Hypothalamus (tissue), 51 donors: ENCODE measurements at places on chromosomes 4 and X.
A peak's percentile ranks its signal among the peaks of the same experiment; 100 is the strongest.

- DNase-seq, result no peak
Observed at GRCh38 chrX:32084757-32085156, 1012.9 kb upstream of the FTHL17 start.

GRCh38 chr4:2982012-2982411 is 18.6 kb downstream of the GRK4 start:
- DNase-seq, result no peak

- no peak for DNase-seq
Observed at GRCh38 chr4:81786063-81786763, 314.5 kb upstream of the RASGEF1B start.

GRCh38 chr4:15476396-15476795 is 6.7 kb downstream of the CC2D2A start:
- DNase-seq, result no peak

- no peak for DNase-seq
Observed at GRCh38 chrX:136146614-136147314, 569 bp upstream of the FHL1 start.

- no peak for DNase-seq
Observed at GRCh38 chrX:111041018-111041462, 55.0 kb upstream of the PAK3 start.

DNA sequence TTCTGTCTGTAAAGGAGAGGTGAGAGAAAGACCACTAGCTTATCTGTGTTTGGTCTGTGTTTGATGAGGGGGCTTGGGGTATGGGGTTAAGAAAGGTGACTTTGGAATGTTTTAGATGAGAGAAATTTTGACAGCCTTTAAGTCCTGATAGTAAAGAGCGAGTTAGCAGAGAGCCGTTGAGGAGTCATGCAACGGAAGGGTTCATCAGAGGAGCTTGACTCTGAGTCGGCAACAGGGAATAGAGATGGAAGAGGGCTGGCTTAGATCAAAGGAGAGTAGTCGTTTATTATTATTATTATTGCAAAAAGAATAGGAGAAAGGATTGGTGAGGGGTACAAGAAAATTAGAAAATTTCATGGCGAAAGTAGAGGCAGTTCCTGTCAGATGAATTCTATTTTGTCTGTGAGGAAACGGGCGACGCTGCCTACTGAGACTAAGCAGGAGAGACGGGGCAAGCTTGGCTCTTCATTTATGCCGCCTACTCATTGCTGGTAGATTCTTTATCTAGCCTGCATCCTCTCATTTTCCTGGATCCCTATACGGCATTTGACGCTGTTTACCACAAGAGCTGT is 473 bp upstream of the VAMP7 start:
- no peak for DNase-seq

GRCh38 chr4:151314479-151314878 is 10.9 kb downstream of the SH3D19 start:
- DNase-seq, result no peak

DNA sequence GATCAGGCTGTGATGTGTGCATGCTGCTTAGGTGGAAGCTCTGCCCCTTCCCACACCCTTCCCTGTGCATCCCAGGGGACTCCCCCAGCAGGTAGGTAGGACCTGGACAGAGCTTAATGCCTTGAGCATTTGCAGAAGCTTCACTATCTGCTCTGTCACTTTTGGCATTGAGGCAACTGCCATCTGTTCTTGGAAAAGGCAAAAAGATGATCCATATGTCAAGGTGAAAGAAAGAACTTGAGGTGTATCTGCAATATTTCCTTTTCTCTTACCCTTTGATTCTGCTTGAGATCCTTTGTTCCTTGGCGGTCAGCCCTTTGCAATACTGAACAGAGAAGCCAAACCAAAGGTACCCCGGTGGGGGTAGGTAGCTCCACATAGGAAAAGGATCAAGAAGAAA is 37.1 kb upstream of the TBC1D9 start:
- DNase-seq, result no peak

- no peak for DNase-seq
Observed at GRCh38 chr4:110034026-110034393, 121.3 kb downstream of the EGF start.

GRCh38 chrX:142068365-142068764 is 136.7 kb downstream of the MAGEC2 start:
- DNase-seq, result no peak

GRCh38 chrX:110310896-110311295 is 7.0 kb downstream of the AMMECR1 start:
- DNase-seq, result no peak

DNA sequence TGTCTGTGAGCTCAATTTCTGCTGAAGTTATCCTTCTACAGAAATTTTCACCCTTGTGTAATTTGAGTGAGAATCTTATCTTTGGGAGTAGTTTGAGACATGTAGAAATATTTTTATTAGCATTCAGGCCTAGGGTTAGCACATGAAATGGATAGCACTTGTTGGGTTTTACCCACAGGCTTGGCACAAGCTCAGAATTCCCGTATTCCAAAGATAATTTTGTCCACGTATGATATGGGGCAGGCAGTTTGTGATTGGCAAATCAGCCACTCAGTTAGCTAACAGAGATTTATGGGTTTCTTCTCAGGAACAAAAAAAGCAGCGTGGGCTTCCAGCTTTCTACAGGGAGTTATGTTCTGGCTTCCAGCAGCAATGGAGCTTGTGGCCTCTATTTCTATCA is 117.9 kb upstream of the DCAF8L1 start:
- no peak for DNase-seq

DNA sequence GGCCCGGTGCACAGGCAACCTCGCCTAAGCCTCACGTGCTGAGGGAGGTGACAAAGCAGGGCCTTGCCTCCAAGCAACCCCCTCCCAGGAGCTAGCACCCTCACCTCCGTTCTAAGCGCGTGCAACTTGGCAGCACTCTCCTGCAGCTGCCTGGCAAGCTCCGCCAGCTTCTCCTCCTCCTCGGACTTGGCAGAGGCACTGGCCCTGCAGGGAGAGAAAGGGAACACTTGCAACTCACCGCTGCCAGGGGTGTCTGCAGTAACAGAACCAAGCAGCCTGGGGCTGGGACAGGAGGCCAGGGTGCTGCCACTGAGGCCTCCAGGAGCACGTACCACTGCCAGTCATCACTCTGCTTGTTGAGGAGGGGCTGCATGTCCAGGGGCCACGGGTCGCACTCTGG is 10.3 kb upstream of the TREX2 start:
- no peak for DNase-seq

DNA sequence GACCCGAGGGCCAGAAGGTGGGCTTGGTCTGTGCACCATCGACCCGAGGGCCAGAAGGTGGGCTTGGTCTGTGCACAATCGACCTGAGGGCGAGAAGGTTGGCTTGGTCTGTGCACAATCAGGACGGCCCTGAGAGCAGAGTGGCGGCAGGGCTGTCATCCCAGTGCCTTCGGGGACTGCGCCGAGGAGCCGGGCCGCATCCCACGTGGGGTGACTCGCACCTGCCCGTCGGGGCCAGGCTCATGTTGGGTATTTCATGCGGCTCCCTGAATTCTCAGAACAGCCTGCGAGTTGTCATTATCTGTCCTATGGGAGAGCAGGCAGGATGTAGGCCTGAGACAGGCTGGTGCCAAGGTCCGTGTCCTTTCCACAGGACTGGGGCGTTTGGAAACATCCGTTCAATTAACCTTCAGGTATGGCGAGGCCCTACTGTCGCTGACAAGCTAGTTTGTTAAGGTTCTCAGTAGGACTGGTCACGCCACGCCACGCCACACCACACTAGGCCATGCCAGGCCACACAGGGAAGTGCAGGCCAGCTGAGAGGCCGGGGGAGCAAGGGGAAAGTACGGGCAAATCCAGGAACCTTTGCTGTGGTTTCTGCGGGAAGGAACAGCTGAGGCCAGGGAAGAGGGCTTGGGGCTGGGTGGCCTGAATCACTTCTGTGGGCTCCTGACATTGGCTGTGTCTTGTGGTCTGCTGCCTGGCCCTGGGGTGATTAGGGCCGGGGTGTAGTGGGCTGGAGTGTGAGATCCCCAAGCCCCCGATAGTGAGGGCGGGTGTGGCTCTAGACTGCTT is 182.9 kb downstream of the AFAP1 start:
- no peak for DNase-seq

- peak; percentile 5 for DNase-seq
Observed at GRCh38 chr4:140790765-140791164, 34.6 kb upstream of the TBC1D9 start.

GRCh38 chr4:89572224-89572858 is 264.6 kb downstream of the SNCA start:
- no peak for DNase-seq

DNA sequence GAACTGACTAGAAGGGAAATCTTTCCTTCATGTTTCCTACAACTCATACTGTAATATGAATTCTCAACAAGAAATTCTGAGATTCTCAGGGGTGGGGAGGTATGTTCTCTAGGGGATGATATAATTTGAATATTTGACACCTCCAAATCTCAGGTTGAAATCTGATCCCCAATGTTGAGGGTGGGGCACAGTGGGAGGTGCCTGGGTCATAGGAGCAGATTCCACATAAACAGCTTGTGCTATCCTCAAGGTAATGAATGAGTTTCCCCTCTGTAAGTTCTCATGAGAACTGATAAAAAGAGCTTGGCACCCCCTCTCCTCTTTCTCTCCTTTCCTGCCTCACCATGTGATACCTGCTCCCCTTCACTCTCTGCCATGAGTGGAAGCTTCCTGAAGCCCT is 21.5 kb downstream of the FBXW7 start:
- DNase-seq, result no peak

GRCh38 chr4:168099195-168099594 is 6.9 kb downstream of the ANXA10 start:
- no peak for DNase-seq

DNA sequence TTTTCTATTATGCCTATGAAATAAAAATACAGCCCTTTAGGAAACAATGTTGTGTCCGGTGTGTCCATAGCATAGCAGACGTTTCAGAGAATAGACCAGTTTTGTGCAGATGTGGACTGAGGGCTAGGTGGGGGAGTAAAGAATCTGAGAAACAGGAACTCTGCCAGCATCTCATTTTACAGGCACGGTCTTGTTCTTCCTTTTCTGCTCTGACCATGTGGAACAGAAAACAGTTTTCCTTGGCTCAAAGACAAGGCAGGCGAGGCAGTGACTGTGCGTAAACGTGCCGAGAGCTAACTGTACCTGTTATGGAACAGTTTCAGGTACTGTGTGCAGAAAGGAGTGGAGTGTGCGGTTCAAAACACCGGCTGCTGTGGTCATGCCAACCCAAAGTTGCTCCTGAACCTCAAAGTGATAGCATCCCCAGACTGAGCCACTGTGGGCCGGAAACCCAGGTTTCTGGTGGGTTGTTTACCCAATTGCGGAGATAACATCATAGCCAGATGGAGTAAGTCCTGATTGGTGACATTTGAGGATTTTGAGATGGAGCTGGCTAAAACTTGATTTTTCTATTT is 20.2 kb downstream of the CNGA2 start:
- DNase-seq, result no peak

DNA sequence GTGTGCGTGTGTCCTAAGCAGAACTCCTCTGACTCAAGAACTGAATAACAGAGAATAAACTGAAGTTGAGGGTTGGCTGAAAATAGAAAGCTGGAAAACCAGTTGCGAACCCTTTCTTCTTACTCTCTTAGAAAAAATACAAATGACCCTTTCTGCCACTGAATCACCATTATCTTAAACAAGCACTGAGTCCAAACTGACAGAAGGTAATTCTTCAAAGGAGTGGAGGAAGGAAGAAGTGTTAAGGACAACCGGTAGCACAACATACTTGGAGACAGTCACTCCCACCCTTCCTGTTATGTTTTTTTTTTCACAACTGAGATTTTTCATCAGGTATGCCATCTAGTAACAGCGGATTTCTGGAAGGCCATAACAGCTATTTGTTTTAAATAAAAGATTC is 38.1 kb downstream of the HELQ start:
- no peak for DNase-seq

DNA sequence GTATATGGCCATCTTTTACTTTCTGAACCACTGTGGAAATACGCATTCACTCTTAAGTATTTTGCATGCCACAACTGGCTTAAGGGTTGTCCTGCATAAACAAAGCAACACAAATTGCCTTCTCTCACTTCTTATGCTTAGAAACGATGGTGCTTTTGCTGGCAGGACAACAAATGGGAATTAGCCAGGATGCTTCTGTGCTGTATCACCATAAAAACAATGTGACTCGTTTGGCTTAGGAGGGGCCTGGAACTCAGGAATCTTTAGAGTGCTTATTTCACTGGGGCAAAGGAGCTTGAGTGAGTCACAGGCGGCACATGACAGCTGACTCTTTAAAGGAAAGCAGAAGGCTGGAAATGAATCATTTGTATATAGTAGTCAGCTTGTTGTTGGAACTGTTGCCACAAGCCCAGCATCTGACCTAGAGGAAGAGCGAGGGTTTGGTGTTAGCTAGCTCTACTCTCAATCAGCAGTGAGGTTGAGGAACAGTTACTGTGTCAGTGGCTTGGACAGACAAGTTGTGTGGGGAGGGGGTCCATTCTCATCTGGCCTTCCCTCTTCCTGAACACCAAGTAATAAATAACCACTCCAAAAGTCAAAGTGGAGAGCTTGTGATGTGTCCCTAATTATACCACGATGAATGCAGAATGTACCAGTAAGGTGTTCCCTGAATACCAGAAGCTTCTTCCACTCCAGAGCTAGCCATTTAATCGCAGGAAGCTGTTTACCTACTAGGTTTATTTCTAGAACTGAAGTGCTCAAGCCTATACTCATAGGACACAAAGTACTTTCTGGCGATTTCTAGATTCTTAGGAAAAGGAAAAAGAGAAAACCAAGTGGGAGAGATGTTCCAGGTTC is 293.1 kb downstream of the CAMK2D start:
- no peak for DNase-seq

GRCh38 chrX:39133971-39134370 is 332.7 kb downstream of the MID1IP1 start:
- DNase-seq, result no peak

DNA sequence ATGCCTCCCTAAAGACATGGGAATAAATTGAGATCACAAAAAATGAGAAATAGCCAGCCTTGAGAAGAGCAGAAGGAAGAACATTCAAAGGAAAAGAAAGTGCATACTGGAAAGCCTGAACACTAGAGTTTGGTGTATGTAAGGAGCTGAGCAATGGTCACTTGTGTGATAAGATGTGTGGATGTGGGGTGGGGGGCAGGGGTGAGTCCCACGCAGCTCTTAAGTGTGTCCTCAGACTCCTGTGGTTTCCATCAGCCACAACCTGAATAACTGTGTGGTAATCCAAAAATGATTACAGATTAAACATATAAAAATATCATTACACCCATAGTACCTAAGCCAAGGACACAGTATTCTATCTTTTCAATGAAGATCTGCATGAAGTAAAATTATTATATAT is 59.9 kb downstream of the ELOVL6 start:
- DNase-seq, result no peak

DNA sequence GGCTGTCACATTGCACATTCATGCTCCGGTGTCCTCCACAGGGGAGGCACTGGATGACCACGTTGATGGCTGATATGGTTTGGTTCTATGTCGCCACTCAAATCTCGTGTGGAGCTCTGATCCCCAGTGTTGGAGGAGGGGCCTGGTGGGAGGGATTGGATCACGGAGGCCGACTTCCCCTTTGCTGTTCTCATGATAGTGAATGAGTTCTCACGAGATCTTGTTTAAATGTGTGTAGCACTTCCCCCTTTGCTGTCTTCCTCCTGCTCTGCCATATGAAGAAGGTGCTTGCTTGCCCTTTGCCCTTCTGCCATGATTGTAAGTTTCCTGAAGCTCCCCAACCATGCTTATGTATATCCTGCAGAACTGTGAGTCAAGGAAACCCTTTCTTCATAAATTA is 22.3 kb upstream of the NAT8L start:
- DNase-seq, result no peak
